SK-MEL-5 (cell line): ENCODE measurements at places on chromosomes 11 and 22.
A peak's percentile ranks its signal among the peaks of the same experiment; 100 is the strongest.

- DNase-seq, result peak; percentile 9
Observed at GRCh38 chr11:125343718-125344131, 152.3 kb downstream of the FEZ1 start.

DNA sequence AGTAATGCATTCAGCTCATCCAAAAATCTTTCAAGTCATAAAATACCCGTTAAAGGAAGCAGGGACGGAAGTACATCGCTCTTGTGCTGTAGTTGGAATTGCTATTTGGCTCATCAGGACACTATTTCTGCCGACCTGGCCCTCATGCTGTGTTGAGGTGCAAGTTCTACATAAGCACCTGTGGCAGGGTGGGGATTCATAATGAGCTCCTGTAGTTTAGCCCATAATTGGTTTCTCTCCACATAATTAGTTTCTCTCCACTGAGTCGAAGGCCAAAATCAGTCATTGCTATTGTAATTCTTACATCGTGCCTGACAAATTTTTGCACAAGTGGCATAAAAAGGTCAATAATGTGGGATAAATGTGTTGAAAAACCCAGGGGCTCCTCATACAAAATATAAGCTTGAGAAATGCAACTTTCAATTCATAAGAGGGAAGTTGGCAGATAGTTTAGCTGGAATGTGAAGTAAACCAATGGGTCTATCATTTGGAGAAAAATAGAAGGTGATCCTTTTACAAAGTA is 14.9 kb upstream of the ISX start:
- no peak for DNase-seq

DNA sequence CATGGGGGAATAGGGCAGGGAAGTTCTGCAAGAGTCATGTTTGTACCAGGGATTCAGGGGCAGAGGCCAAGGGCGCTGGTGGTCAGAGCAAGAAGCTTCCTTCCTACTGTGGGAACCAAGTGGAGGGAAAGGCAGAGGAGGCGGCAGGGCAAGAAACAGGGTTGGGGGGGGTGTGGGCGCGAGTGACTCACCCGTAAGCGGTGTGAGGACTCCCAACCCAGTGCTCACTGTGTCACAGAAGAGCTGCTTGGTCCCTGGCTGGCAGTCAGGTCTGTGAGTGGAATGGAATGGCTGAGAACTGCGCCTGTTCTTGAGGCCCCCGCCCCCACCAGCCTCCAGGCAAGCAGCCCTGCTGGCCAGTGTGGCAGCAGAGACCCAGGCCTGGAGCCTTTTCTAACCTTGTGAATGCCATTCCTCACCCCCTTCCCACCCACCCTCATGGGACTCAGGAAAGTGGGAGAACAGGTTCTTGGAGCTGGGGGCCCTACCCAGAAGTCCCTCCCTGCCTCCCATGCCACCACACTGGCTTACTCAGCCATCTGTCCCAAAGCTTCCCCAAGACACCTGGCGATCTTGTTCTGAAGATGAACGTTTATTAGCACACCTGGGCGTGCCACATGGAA is 4.7 kb downstream of the LRRC10B start:
- DNase-seq, result no peak

DNA sequence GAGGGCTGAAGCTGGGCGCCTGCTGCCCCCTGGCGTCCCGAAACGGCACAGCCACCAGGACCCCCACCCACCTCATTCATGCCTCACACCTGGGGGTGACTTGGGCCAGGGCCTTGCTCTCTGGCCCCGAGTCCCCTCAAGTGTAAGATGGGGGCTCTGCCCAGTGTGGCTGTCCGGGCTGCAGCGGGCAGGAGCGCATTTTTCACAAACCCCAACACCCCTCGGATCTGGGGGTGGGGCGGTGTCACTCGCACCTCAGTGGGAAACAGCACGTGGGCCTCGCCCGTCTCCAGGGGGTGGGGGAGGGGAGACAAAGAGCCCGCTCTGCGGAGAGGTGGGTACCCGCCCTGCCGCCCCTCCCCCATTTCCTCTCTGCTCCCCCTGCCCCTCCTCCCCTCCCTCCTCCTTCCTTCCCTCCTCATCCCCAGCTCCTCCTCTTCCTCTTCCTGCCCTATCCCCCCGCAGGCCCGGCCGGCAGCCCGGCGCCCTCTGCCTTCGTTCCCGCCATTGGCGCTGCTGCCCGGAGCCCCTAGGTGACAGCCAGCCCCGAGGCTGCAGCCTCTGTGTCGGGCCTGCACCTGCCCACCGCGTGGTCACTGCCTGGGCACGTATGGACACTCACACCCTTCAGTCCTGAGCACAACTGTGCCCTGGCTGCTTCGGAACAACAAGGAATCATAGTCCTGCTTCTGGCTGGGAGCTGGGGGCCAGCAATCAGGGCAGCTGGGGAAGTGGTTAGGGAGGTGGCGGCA is 6.8 kb upstream of the CDKN1C start:
- DNase-seq, result peak; percentile 50

DNA sequence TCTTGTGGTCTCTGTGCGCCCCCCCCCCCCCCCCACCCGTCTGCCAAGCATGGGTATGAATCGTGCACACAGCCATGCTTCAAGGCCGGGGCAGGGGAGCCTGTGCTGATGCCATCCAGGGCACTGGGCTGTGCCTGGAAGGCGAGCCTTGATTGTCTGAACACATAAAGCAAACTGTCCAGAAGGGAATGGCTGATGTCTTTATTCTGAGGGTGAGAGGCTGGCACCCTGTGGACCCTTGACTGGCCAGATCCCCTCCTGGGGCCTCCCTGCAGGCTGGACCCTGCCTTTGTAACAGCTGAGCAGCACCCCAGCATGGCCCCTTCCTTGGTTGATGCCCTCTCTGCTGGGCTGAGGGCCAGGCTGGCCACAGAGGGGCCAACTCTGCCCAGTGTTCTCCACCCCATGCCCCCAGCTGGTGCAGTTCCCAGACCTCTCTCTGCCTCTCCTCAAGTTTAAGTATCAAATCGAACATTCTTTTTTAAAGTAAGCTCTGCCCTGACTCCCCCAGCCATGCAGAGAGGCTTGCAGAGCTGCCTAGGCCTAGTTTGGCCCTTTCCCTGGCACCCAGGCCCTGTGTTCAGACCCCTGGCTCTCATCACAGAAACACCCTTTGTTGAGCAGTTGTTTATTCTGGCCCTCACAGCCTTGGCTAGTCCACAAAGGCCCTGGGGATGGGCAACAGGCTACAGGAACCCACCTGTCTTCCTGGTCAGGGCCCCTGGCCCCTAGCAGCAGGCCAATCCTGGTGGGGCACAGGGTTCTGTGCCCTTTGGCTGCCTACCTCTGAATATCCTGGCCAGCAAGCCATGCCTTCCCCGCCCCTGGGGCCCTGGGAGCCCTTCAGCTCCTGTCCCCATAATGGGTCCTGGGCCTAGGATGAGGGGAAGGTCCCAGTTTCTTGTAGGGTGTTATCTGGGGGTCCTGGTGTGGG is 3.9 kb upstream of the RANBP1 start:
- no peak for DNase-seq

DNA sequence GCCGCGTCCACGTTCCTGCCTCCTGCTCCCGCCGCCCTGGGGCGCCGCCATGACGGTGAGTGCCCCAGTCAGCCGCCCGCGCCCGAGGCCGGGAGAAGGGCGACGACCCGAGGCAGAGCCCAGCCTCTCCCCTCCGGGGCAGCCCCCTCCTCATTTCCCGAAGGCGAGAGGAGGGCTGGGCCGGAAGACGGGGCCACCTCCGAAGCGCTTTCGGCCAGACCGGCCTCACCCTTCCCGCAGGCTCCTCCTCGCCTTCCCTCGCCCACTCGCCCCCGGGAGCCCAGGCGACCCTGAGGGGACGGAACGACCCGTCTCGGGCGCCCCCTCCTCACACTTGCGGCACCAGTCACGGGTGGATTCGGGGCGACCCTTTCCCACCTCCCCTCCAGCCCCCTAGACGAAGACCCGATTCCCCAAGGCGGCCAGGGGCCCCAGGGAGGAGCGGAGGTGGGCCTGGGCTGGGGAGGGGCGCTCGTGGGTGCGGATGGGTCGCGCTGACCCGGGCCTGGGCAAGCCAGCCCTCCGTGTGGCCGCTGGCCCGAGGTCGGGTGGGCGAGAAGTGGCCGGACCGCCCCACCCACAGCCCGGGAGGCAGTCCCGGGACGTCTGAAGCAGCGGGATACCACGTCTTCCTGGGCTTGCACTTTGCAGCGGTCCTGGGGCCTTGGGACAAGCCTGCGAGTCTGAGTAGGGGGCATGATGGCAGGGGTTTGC is 49.7 kb downstream of the TRIOBP start:
- no peak for DNase-seq

- DNase-seq, result no peak
Observed at GRCh38 chr11:77154381-77155081, 26.5 kb downstream of the MYO7A start.

DNA sequence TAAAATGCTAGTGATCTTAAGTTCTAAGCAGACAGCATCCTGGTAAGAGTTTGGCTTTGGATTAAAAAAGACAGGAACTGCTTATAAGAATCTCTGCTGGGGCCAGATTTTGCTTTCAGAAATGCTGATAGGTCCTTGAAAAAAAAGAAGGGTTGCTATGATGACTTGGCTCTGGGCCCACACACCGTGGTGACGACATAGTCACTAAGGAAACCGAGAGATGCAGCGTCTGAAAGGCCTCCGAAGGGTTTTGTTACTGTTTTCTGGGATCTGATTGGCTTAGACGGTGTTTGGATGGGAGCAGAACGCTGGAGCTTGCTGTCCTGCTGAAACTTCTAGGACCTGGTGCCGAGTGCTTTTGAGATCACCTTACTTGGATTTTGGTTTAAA is 8.4 kb downstream of the FAM118A start:
- peak; percentile 44 for DNase-seq

- DNase-seq, result no peak
Observed at GRCh38 chr11:71355281-71355680, 92.9 kb downstream of the DHCR7 start.

DNA sequence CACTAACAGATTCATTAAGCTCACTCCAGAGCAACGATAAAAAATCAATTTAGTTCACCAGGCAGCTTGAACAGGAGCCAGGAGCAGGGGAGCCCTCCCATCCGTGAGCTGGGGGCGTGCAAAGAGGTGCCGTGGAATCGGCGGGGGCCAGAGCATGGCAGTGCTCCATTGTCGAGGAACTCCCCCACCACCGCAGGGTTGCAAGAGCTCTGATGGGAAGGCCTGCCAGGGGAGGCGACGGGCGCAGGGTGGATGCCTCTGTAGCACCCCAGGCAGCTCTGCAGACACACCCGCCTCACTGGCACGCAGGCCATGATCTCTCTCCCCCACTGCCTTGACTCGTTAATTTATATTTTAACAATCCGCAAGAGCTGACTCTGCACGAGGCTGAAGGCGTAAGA is 433.2 kb downstream of the MIAT start:
- no peak for DNase-seq

- DNase-seq, result no peak
Observed at GRCh38 chr11:119493712-119494111, 70.7 kb upstream of the THY1 start.

GRCh38 chr11:62497132-62497801 is 49.3 kb downstream of the AHNAK start:
- peak; percentile 78 for DNase-seq

GRCh38 chr11:2586793-2587131 is 113.0 kb downstream of the KCNQ1OT1 start:
- no peak for DNase-seq

DNA sequence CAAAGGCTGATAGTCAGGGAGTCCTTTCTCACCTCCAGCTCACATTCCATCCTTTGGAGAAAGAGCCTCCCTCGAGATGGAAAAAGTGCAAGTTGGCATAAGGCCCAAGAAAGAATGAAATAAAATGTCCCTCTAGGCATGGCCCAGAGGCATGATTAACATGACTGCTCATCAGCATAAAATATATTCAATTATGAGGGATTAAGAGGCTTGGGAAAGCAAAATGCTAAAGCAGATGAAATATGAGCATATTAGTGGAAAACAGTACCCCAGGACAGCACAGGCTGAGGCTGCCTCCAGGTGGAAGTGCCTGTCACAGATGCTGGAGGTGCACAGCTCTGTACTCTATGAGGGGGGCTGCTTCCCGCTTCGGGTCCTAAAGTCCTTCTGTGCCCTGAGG is 347.8 kb upstream of the PLET1 start:
- no peak for DNase-seq

DNA sequence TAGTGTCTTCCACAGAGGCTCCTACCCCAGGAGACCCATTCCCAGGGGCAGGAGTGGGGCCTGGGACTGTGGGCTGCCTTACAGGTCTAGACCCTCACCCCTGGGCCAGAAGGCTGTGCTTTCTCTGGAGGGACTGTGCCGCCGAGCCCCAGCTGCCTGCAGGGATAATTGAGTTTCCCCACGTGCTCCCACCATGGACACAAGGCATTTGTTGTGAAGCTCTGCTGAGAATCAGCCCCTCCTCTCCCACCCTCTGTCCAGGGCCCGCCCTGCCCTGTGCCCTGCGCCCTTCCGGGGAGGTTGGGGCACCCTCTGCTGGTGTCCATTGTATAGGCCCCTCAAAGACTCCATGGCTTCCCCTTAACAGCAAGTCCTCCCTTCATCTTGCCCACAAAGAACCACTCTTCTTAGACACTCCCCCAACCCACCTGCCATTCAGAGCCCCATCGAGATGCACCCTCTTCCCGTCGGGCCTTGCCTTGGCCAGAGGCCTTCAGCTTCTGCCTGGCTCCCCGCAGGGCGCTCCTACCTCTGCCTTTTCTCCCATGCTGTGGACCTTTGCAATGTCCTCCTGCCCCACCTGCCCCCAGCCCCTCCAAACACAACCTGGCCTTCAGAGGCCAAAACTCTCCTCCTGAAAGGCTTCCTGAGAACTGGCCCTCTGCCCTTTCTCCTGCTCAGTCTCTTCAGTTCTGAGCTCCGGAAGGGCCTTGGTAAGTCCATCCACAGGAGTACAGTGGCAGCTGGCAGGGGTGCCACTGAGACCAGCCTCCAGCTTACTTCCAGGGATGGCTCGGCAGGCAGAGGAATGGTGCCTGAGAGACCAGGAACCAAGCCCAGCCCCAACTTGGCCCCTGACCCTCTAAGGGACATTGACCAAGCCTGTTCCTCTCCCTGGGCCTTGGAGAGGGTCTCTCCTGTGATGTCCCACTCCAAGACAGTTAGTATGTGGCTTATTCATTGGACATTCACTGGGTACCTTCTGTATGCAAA is 22.4 kb downstream of the DUSP8 start:
- peak; percentile 69 for DNase-seq

DNA sequence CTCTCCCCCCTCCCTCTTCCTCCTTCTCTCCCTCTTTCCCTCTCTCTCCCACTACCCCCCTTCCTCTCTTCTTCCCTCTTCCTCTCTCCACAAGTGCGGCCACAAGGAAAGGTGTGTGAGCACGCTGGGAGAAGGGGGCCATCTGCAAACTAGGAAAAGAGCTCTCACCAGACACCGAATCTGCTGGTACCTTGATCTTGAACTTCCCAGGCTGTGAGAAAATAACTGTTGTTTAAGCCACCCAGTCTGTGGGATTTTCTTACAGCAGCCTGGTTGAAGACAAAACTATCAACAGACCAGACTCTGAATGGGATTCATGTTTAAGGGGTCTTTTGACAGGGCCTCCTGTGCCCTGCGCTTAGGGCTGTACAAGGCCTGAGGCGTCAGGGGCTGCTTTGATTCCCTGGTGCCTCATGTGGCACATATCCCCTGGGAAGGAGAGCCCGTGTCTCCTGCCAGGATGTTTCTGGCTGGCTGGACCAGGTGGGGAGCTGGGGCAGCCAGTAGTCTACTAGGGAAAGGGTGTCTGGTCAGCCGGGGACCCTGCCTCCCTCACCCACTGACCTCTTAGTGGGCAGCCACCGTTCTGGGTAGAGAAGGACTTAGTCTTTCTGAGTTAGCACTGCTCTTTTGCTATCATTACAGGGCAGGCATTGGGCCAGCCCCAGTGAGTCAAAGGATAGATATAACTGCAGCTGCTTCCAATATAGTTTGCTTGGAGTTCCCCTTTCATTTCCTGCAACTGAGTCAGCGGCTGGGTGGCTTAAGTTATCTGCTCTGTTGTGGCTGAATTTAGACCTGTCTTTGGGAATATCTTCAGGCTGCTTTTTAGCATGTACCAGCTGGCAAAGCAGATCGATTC is 6.2 kb downstream of the PANX1 start:
- no peak for DNase-seq
